Right lobe of liver (tissue), 6 donors: ENCODE measurements at places on chromosomes 11 and 22. TPM values are rescaled to one million over a fixed set of nuclear protein-coding genes. Genes with fewer than 3 reads are reported as not detected.
A peak's percentile ranks its signal among the peaks of the same experiment; 100 is the strongest.

MYRF gene
- 16.4 TPM for total RNA-seq

GRCh38 chr11:69284081-69284511 is 9.9 kb upstream of the MYEOV start:
- no peak for DNase-seq

GRCh38 chr11:32400196-32400595 is 35.1 kb downstream of the WT1 start:
- no peak for DNase-seq

DNA sequence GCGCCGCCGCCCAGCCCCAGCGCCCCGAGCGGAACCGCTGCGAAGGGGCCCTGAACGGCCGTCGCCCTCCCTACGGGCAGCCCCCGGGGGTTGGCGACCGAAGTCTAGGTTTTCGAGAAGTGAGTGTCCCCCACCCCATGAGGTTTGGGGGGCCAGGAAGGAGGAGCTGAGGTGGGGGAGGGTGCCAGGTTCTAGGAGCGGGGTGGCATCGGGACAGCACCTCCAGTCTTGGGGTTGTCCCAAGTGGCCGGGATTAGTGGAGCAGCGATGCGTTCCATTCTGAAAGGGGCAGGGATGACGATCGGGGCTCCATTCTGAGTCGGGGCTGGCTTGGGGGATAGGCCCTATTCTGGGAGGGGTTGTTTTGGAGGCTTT is 408 bp downstream of the PPP2R5B start:
- peak; percentile 43 for DNase-seq

- no peak for DNase-seq
Measured at GRCh38 chr11:68998390-68998911, 14.6 kb downstream of the MRGPRF start.

DNA sequence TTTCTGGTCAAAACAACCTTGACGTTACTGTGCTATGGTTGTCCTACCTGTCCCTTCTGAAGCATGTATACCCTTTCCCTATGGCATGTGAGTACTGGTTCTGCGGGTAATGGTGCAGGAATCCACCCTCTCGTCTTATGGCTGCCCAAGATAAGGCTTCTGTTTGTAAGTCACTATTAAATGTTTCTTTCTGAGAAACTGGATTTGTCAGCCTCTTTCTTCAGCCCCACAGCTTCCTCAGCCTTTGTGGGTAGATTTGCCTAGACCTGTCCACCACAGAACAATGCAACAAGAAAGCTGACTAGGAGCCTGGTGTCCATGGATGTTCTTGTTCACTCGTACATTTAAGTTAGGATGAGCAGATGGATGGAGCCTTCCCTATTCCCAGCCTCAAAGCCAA is 14.4 kb downstream of the MMP7 start:
- DNase-seq = no peak

DNA sequence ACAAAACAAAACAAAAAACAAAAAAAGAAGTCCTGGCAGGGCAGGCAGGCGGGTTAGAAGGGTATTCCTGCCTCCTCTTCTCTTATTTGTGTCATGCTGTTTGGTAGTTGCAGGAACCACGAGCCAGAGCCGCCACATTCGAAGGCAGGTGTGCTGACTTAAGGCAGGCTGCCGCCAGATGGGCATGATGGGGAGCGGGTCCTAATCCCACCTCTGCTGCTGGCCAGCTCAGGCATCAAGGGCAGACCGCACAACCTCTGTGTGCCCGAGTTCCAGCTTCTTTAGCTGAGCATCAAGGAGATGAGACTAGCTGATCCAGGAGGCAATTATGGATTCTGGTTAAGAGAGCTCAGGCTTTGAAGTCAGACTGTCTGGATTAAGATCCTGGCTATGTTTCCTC is 12.1 kb downstream of the OAF start:
- DNase-seq = no peak

GRCh38 chr11:123718469-123718868 is 23.0 kb downstream of the ZNF202 start:
- no peak for DNase-seq

DNA sequence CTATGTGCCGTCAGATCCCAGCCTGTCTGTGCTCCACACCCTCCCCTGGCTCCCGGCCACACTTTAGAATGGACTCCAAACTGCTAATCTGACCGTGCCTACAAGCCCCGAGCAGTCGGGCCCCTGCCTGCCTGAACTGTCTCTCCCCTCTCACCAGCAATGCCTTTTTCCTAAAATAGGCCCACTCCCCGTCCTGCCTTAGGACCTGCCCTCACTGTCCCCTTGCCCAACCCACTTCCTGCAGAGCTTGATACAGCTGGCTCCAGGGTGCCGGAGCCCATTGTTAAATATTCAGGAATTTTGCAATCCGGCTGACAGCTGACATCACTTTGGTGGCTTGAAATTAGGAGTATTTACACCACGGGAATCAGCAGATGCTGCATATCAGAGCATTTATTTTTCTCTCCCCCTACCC is 21.4 kb downstream of the MN1 start:
- no peak for DNase-seq
